Amniotic stem cell (primary cell): ENCODE measurements at places on chromosomes 6 and 20.

GRCh38 chr20:51019656-51020592 is 3.0 kb downstream of the KCNG1 start:
- no peak for DNase-seq

GRCh38 chr6:86949771-86950170 is 12.4 kb downstream of the HTR1E start:
- no peak for DNase-seq

DNA sequence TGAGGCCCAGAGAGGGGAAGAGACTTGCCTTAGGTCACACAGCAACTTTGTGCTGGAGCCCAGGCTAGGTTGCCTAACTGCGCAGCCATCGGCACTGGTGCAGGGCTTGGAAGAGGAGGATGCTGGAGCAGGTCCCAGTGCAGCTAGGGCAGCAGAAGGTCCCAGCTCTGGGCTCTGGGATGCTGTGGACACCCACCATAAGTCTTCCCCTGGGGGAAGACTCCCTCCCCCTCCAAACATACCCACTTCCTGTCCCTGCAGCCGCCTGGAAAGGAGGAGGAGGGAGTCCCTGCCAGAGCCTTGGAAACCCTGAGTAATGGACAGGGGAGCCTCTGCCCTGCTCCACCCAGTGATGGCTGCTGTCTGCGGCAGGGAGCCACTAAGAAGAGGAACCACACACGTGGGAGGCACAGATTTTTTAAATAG is 93.6 kb downstream of the NCR2 start:
- no peak for DNase-seq

GRCh38 chr6:23413327-23414050 is 712.5 kb upstream of the NRSN1 start:
- no peak for DNase-seq

- DNase-seq: peak; percentile 6
Measured at GRCh38 chr6:50128420-50129005, 78.8 kb upstream of the DEFB112 start.

GRCh38 chr20:48846516-48847492 is 19.0 kb upstream of the PREX1 start:
- DNase-seq: no peak

DNA sequence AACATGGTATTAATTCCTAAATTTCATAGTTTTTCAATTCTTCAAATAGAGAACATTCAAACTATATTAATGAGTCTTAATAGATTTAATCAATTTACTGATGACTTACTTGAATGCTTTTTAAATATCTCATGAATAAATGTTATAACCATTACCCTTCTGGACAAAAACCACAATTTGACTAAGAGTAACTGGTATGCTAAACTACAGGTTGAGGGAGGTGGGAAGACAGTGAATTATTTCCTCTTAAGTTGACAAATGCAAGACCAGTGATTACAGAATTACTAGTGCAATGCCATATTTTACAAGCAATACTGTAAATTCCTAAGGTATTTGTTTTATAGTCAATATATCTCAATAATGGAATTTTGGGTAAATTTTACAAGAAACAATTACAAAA is 65.1 kb downstream of the REV3L start:
- no peak for DNase-seq

GRCh38 chr6:3876101-3876500 is 26.9 kb downstream of the FAM50B start:
- DNase-seq: no peak
